ENCODE measurements at places on chromosomes 3 and 15. TPM values are rescaled to one million over a fixed set of nuclear protein-coding genes. Genes with fewer than 3 reads are reported as not detected.
A peak's percentile ranks its signal among the peaks of the same experiment; 100 is the strongest.

- H3K4me3 ChIP-seq: no peak overlapping the region
- H3K27ac ChIP-seq: no peak overlapping the region
Measured at GRCh38 chr3:15091575-15091974, 7.4 kb downstream of the RBSN start.

- no peaks in the 10 kb centered on the region for H3K4me1 ChIP-seq
- H3K27me3 ChIP-seq: no peaks in the 10 kb centered on the region
- H3K4me3 ChIP-seq: no peak overlapping the region
- H3K36me3 ChIP-seq: peaks cover 96% of the 10 kb centered on the region
- no peak overlapping the region for H3K27ac ChIP-seq
Measured at GRCh38 chr3:4814305-4814903, 164.8 kb upstream of the BHLHE40 start.

- no peaks in the 10 kb centered on the region for H3K36me3 ChIP-seq
- DNase-seq: no peak
- H3K4me3 ChIP-seq: no peak overlapping the region
- H3K27me3 ChIP-seq: no peaks in the 10 kb centered on the region
- H3K27ac ChIP-seq: no peak overlapping the region
- no peaks in the 10 kb centered on the region for H3K4me1 ChIP-seq
Measured at GRCh38 chr3:134008630-134009156, 21.0 kb downstream of the SLCO2A1 start.

DNA sequence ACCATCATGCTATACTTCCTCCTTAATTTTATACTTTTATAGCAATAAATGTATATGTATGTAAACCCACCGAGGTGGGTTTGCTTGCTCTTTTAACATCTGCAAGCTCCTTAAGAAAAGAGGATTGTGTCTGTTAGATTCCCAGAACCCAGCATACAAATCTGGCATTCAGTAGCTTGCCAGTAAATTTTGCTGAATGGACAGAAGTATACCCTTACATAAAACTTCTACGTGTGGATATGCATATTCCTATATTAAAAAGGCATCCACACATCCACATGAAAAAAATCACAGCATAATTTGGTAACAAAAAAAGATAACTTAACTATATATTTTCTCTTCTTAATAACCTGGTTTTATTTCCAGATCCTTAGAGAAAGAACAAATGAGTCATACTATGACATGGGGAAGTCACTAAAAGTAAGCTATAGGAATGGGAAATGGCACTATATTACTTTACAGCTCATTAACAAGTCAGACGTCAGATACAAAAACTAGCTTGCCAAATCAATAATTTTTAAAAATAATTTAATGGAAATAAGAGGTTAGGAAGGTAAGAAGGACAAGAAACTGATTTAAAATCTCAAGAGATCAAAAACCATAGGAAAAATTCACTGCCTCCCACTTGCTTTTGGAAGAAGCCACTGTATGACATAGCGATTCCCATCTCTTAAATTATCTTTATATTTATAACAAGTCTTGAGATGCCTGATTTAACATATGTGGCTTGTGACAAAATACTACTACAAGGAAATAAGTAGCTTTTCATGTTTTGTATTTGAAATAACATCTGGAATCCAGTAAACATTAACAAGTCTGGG, 68.7 kb downstream of the SUMF1 start:
- H3K4me1 ChIP-seq: no peaks in the 10 kb centered on the region
- H3K4me3 ChIP-seq: no peak overlapping the region
- DNase-seq: no peak
- no peak overlapping the region for H3K27ac ChIP-seq

- H3K27me3 ChIP-seq: no peaks in the 10 kb centered on the region
- H3K36me3 ChIP-seq: no peaks in the 10 kb centered on the region
- no peaks in the 10 kb centered on the region for H3K4me1 ChIP-seq
- DNase-seq: no peak
Measured at GRCh38 chr3:188827576-188827975, 344.2 kb upstream of the TPRG1 start.

DNA sequence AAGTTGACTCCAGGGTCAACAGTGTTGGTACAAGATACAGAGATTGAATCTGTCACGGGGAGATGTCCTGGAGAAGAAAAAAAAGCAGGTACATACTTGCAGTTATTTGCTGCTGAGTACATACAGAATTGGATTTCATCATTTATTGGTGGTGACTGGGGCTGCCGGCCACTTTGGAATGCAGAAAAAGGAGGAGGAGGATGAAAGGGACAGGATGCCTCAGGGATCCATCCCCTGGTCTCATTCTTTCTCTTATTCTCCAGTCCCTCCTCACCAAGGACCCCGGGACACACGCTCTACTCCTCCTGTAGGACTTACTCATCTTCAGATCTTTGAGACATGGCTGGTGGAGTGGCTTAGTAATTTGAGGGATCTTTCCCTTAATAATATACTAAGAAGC, 30.0 kb upstream of the MEIS2 start:
- no peaks in the 10 kb centered on the region for H3K27me3 ChIP-seq
- no peak overlapping the region for H3K27ac ChIP-seq
- no peaks in the 10 kb centered on the region for H3K4me1 ChIP-seq
- no peak overlapping the region for H3K4me3 ChIP-seq
- no peak for DNase-seq
- H3K36me3 ChIP-seq: no peaks in the 10 kb centered on the region

GRCh38 chr15:59400103-59400813, 27.6 kb upstream of the MYO1E start:
- H3K4me1 ChIP-seq: peaks cover 85% of the 10 kb centered on the region
- no peaks in the 10 kb centered on the region for H3K36me3 ChIP-seq
- peak overlapping the region; percentile 89 for H3K27ac ChIP-seq
- peak overlapping the region; percentile 48 for H3K4me3 ChIP-seq
- no peaks in the 10 kb centered on the region for H3K27me3 ChIP-seq
- peak; percentile 53 for DNase-seq

DNA sequence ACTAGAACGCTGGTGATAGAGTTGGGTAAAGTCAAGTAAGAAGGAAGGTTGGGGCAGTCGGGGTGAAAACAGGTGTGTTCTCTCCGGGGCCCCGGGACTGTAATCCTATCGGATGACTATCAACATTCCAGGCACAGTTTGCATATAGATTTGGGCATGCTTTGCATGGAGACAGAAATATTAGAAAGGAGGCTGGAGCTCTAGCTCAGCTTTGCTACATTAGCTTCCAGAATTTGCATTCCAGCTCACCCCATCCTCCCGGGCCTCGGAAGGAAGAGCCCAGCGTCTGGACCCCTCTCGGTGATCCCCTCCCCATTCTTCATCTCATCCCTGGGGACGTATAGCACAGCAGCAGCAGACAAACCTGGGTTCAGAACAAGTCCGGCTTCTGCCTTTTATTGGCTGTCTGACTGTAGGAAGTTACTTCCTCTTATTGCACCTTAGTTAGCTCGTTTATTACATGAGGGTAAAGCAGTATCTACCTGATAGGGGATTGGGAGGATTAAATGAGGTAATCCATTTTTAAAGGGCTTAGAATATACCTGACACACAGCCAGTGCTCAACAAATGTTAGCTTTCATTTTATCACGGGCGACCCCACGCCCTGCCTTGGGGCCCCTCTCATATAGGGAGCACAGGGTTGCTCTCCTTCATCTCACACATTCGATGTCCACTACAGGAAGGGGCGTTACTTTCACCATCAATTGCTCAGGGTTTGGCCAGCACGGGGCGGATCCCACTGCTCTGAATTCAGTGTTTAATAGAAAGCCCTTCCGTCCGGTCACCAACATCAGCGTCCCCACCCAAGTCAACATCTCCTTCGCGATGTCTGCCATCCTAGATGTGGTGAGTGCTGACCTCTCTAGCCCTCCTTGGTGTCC, 3.2 kb downstream of the HTR3E start:
- no peak for DNase-seq
- no peak overlapping the region for H3K27ac ChIP-seq
- no peaks in the 10 kb centered on the region for H3K27me3 ChIP-seq
- no peak overlapping the region for H3K4me3 ChIP-seq
- H3K36me3 ChIP-seq: no peaks in the 10 kb centered on the region

- DNase-seq: no peak
- peaks cover 2% of the 10 kb centered on the region for H3K36me3 ChIP-seq
- no peak overlapping the region for H3K4me3 ChIP-seq
Measured at GRCh38 chr3:156750191-156750873, 75.8 kb upstream of the LEKR1 start.

- peaks cover 23% of the 10 kb centered on the region for H3K4me1 ChIP-seq
- DNase-seq: no peak
- H3K27ac ChIP-seq: peak overlapping the region; percentile 79
- H3K27me3 ChIP-seq: no peaks in the 10 kb centered on the region
- no peak overlapping the region for H3K4me3 ChIP-seq
Measured at GRCh38 chr3:47019201-47019600, 39.7 kb downstream of the NBEAL2 start.

GRCh38 chr3:171159822-171160157, 133.3 kb upstream of the SLC2A2 start:
- no peaks in the 10 kb centered on the region for H3K36me3 ChIP-seq
- H3K27ac ChIP-seq: no peak overlapping the region
- no peak overlapping the region for H3K4me3 ChIP-seq
- H3K4me1 ChIP-seq: no peaks in the 10 kb centered on the region

DNA sequence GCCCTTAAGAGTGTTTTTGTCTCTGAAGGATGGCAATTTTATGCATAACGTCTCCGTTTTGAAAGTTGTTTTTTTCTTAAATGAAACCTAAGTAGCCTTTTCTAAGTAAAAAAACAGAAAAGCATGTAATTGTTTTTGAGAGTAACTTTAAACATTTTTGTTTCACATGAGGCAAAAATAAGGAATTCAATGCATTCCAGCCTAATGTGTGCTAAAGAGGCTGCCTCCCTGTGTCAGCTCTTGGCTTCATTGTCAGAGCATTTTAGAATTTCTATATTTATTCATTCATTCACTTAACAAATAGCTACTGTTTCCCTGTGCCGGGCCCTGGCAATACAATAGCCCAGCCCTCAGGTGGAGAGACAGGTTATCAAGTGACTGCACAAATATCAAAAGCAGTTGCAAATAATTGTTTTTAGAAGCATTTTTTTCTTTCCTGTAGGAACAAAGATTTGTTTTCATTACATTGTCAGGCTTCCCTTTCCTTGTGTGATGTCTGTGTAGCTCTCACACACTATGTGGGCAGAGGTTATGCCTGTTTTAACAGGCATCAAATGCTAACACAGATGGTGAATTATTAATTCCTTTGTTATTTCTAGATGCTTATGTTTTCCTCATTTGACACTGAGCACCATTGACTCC, 81.9 kb downstream of the CCK start:
- H3K27ac ChIP-seq: no peak overlapping the region
- H3K36me3 ChIP-seq: no peaks in the 10 kb centered on the region
- H3K4me1 ChIP-seq: no peaks in the 10 kb centered on the region

DNA sequence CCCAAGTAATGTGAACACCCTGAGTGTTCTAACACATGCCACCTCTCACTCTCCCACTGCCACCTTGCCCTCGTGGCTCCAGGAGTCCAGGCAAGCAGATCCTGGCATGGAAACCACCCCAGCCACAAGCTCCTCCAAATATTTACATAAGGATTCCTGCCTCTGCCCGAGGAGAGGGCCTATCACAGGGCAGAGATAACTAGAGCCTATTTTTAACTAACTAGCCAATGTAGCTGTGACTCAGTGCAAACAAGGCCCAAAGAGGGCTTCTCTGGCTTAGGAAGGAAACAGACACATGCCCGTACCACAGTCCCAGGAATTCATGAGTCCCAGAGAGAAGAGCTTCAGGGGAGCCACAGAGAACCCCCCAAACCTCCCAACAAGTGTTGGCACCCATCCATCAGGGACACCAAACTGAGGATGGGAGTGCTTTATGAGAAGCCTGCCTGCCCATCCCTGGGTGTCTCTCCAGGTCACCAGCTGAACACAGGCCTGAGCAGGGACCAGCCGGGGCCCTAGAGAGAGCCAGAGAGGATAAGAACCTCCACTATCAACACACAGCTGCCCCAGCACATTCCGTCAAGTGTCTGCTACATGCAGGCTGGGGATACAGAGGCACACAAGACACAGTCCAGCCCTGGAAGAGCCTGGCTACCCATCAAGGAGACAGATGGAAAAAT, 9.2 kb downstream of the FYCO1 start:
- peaks cover 7% of the 10 kb centered on the region for H3K36me3 ChIP-seq
- H3K4me3 ChIP-seq: no peak overlapping the region
- no peaks in the 10 kb centered on the region for H3K27me3 ChIP-seq

DNA sequence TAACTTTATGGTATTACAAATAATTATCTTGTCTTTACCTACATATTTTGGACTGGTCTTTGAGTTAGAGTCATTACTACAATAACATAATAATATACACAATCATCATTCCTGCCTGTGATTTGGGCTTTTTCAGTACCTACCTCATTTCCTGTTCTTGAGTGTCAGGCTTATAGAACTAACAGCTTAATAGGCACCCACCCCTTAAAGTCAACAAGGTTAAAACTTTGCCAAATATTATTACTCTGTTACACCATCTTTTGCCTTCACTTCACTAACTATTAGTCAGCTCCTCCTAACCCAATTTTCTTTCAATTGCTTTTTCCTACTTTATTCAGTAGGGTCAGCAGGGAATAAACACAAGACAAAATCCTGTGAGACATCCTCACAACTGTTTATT, 488.7 kb upstream of the AGTR1 start:
- no peak overlapping the region for H3K27ac ChIP-seq
- H3K4me1 ChIP-seq: no peaks in the 10 kb centered on the region
- H3K4me3 ChIP-seq: no peak overlapping the region
- no peaks in the 10 kb centered on the region for H3K27me3 ChIP-seq

GRCh38 chr15:58666957-58667356, 82.5 kb downstream of the ADAM10 start:
- H3K36me3 ChIP-seq: peaks cover 2% of the 10 kb centered on the region
- no peak for DNase-seq
- H3K4me3 ChIP-seq: no peak overlapping the region
- H3K27me3 ChIP-seq: no peaks in the 10 kb centered on the region
- no peak overlapping the region for H3K27ac ChIP-seq

GRCh38 chr3:149271669-149272068, 50.0 kb upstream of the CP start:
- H3K4me1 ChIP-seq: peaks cover 9% of the 10 kb centered on the region
- H3K27ac ChIP-seq: no peak overlapping the region
- H3K36me3 ChIP-seq: no peaks in the 10 kb centered on the region
- DNase-seq: no peak
- H3K27me3 ChIP-seq: no peaks in the 10 kb centered on the region
- no peak overlapping the region for H3K4me3 ChIP-seq

- H3K36me3 ChIP-seq: no peaks in the 10 kb centered on the region
- H3K27ac ChIP-seq: peak overlapping the region; percentile 96
- no peaks in the 10 kb centered on the region for H3K27me3 ChIP-seq
- peaks cover 60% of the 10 kb centered on the region for H3K4me1 ChIP-seq
- DNase-seq: peak; percentile 80
- no peak overlapping the region for H3K4me3 ChIP-seq
Measured at GRCh38 chr3:195537995-195538394, 5.1 kb downstream of the PPP1R2 start.

SLC2A2 gene
- polyA plus RNA-seq: not detected

NEDD4 gene
- 0.36 TPM for polyA plus RNA-seq

PPP1R14D gene
- polyA plus RNA-seq: 0.19 TPM

THUMPD3 gene
- 10.1 TPM for polyA plus RNA-seq

LYZL4 gene
- polyA plus RNA-seq: not detected

P2RY12 gene
- 0.42 TPM for polyA plus RNA-seq

TLR9 gene
- 1.9 TPM for polyA plus RNA-seq

CFAP91 gene
- polyA plus RNA-seq: 0.48 TPM

THOC7 gene
- 18.0 TPM for polyA plus RNA-seq

MINAR1 gene
- 0.16 TPM for polyA plus RNA-seq

XIRP1 gene
- not detected for polyA plus RNA-seq

SLCO2A1 gene
- not detected for polyA plus RNA-seq
